Breast epithelium (tissue), 4 donors: ENCODE measurements at places on chromosomes 7 and 10.

DNA sequence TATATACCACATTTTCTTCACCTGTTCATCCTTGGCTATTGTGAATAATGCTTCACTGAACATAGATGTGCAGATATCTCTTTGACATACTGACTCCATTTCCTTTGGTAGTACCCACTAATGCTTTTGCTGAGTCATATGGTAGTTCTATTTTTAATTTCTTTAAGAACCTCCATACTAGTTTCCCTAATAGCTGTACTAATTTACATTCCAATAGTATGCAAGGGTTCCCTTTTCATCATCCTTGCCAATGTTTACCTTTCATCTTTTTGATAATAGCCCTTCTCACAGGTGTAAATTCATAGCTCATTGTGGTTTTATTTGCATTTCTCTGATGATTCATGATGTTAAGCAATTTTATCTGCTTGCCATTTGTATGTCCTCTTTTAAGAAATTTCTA, 159.9 kb downstream of the CALCR start:
- no peak for DNase-seq

DNA sequence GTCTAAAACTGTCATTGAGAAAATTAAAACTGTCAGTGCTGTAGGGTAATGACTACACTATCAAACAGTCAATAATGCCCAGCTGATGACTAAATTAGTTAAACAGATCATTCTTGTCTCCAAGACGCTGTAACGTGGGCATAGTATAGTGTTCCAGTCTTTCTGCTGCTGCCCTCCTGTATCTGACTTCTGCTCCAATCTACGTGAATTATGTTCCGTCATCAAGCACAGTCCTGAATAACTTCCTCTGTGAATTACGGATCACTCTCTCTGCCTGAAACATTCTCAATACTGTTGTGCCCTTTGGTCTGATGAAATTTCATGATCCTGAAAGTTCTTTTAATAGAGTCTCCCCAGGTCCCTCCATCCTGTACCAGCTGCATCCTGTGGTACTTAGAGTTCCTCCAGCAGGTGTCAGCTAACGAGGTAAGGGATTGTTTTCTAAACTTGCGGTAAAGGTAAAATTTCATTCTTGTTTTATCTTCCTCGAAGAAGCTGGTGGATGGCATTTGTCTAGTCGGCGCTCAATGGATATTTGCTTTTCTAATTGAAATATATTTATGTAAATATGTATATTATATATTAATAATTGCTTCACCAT, 393.5 kb upstream of the ADARB2 start:
- DNase-seq = no peak

DNA sequence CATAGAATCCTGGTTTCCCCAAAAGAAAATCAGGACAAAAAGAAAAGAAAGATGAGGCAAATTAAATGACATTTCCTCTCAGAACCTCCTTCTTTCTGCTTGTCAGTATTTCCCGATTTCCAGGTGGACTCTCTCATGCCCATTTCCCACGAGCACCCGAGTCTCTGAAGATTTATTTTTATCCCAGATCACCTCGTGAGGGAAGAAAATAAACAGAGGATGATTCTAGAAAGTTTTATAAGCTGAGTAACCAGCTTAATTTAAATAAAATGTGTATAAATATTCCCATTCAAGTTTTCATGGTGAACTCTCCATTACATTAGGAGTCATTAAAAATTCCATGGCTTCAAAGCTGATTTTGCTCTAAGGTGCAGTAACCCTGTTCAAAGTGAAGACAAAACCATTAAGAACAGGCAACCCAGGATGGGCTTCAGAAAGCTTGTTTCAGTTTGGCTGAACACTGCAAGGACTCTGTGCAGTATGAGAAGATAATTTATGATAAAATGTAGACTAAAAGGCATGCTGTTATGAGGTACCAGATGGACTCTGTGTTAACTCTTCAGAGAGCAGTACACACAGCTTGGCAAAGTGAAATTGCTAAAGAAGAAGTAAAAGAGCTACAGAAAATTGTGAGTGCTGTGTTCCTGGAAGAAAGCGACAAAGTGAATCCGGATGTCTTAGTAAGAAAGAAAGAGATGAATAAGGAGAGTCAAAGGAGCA, 521.3 kb upstream of the LRRN3 start:
- DNase-seq = no peak

GRCh38 chr10:128780156-128780761, 654.0 kb upstream of the MKI67 start:
- DNase-seq = peak; percentile 50

- DNase-seq = no peak
Measured at GRCh38 chr7:12735923-12736322, 48.5 kb downstream of the ARL4A start.

DNA sequence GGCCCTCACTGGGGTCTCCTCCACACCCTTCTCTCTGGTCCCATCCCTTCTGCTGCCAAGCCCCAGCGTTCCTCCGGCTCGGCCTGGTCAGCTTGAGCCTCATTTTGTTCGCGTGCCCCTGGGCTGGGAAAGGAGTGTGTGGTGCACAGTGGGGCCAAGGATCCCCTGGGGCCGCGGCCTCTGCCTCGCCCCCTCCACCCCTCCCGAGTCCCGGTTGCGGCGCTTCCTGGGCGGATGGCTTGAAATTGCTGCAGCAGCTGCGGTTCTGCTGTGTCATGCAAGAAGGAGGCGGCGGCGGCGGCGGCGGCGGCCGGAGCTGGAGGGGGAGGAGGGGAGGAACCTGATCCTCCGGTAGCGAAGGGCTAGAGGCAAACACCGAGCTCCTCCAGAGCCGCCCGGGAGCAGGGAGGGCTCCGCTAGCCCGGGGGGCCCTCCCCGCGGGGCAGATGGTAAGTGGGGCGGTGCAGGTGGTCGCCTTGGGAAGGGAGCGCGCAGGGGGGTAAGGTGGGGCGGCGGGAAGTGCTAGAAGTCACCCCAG, 217.8 kb upstream of the MKLN1 start:
- peak; percentile 61 for DNase-seq

DNA sequence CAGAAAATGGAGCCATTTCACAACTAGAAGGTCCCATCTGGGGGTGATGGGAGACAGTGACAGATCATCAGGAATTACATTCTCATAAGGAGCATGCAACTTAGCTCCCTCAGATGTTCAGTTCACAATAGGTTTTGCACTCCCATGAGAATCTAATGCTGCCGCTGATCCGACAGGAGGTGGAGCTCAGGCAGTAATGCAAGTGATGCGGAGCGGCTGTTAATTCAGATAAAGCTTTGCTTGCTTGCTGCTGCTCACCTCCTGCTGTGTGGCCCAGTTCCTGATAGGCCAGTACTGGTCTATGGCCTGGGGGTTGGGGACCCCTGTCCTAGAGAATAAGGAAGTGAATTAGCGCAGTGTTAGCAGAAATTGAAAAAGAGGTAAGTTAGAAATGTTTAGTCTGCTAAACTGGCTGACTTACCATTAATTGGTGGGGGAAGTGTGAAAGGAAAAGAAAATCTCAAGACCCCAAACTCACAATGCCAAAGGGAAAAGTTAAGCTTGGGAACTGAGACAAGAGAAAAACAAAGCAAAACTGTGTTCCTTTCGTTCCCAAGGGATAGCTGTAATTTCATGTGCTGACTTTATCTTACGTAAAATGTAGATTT, 76.4 kb downstream of the LYZL2 start:
- no peak for DNase-seq

GRCh38 chr10:4847561-4848355, 21.8 kb downstream of the AKR1E2 start:
- no peak for DNase-seq

GRCh38 chr7:131858611-131859010, 302.2 kb upstream of the PODXL start:
- DNase-seq = no peak

DNA sequence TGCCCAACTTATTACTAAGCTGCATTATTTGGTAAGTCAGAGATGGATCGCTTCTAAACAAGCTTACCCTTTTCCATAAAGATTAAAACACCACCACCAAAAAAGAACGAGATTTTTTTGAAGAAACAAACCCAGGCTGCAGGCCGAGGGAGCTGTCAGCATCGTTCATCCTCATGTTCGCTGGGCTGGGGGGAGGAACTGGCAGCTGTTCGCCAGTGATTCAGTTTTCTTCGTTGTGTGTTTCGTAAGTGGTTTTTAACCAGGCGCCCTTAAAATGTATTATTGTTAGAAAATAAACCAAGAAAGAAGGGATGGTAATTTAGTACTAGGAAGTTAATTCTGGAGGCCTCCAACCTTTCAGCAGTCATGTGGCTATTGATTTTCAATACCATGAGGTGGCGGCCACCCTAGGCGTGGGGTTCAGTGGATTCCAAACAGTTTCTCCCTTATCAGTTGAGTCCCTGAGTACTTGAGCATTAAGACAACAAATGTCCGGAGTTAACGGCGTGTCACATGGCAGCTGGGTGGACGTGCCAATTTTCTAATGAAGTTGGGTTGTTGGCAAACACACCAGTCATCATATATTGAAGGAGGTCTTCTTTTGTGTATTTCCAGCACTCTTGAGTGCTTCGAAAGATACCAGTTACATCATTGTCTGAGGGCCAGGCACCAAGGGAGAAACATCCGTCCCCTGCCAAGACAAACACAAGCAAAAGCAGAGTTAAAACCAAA, 173.2 kb downstream of the EBF3 start:
- DNase-seq = no peak

GRCh38 chr10:52208365-52208764, 105.7 kb upstream of the DKK1 start:
- DNase-seq = no peak

GRCh38 chr7:39130857-39131526, 153.3 kb downstream of the POU6F2 start:
- DNase-seq = no peak

DNA sequence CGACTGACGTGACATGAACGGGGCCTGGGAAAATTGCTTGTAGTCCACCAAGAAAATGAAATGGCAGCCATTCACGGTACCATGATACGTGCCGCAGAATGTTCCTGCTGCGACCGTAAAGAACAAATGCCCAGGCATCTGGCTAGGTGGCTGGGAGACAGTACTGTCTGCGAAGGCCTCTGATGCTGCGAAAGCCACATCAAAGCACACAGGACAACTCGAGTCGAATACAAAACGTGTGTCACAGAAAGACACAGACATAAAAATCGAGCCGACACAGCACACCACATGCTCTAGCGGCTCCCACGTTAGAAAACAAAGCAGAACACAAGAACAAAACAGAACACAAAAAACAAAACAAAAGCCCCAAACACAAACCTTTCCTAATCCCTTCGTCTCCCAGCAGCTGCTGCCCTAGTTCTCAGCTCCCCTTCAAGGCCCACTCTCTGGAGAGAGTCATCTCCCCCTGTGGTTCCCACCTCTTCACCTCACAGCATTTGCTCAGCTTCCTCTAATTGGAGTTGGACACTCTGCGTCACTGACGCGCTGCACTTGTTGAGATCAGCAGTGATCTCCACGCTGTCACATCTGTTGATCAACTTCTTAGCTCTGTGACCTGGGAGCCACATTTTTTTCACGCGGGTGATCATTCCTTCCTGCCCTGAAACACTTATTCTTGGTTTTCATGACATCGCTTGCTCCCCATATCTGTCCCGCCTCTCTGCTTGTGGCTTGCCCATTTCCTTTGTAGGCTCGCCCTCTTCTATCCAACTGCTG, 112.2 kb downstream of the CLEC2L start:
- no peak for DNase-seq

DNA sequence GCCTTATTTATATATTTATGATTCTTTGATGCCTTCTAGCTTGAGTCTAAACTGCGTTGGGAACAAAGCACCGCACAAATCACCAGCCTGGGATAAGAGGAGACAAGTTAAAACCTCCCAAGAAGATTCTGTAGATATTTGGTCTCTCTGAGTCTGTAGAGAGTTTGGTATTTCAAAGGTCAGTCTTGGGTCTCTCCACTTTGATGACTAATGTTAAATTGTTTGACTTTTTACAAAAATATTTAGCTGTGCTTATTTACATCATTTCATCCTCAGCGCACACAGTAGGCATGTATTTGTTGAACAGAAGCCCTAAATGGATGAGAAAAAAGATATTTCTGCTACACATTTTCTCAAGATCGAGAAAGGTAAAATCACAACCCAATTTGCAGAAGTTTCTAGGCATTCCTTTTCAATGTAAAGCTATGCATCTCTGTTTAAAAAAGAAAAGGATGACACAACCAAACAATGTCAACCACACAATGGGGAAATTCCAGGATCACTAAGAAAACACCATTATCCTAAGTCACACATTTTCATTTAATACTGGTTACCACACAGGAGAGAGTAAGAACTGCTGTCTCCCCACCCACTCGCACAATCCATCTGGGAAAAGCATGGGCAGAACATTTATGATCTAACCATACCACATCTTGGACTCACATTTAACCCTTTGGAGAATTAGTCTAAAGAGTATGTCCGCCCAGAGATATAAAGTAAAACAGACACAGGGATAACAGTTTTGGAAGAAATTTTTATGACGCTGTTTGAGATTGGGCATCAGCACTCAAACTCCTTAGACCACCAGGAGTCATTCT, 4.4 kb downstream of the CDK6 start:
- no peak for DNase-seq

DNA sequence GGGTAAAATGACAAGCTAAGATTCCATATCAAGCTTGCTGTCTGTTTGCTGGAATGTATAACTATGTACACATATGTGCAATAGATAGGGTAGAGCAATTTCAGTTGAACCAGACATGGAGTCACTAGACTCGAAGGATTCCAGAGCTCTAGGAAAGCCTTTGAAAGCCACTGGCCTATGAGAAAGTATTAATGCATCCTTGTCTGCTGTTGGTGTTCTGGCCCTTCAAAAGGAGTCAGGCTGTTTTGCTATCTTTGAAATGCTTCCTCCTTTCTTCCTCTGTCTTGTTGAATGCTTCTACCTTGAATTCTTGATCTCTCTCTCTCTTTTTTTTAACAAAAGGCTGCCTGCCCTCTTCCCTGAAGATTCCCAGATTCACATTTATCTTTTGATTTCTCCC, 20.8 kb upstream of the HGF start:
- no peak for DNase-seq

- DNase-seq = no peak
Measured at GRCh38 chr10:112538168-112538567, 91.2 kb downstream of the VTI1A start.

GRCh38 chr10:28812384-28813372, 135.4 kb downstream of the BAMBI start:
- no peak for DNase-seq

DNA sequence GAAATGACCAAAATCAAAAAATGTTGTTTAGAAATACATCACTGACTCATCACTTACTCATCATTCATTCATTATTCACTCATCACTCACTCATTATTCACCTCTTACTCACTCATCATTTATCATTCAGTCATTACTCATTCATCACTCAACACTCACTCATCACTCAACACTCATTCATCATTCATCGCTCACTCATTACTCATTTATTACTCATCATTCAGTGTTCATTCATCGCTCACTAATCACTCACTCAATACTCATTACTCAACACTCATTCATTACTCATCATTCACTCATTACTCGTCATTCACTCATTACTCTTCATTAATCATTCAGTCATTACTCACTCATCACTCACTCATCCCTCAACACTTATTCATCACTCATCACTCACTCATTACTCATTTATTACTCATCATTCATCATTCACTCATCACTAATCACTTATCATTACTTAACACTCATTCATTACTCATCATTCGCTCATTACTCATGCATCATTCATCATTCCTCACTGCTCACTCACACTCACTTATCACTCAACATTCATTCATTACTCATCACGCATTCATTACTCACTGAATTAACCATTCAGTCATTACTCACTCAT, 238.5 kb downstream of the ADARB2 start:
- DNase-seq = no peak

- no peak for DNase-seq
Measured at GRCh38 chr7:83821866-83822265, 172.9 kb upstream of the SEMA3E start.

- no peak for DNase-seq
Measured at GRCh38 chr7:127928222-127928621, 103.0 kb downstream of the LRRC4 start.

- DNase-seq = no peak
Measured at GRCh38 chr7:92633211-92633906, 43.2 kb upstream of the FAM133B start.
